Activated CD8-positive, alpha-beta memory T cell treated with anti-CD3 and anti-CD28 coated beads, Interleukin-2, amount 50 U/mL, for 4 hours (primary cell): ENCODE measurements at places on chromosomes 12 and 14.

- DNase-seq = no peak
Measured at GRCh38 chr14:74427651-74428050, 1.6 kb upstream of the SYNDIG1L start.

DNA sequence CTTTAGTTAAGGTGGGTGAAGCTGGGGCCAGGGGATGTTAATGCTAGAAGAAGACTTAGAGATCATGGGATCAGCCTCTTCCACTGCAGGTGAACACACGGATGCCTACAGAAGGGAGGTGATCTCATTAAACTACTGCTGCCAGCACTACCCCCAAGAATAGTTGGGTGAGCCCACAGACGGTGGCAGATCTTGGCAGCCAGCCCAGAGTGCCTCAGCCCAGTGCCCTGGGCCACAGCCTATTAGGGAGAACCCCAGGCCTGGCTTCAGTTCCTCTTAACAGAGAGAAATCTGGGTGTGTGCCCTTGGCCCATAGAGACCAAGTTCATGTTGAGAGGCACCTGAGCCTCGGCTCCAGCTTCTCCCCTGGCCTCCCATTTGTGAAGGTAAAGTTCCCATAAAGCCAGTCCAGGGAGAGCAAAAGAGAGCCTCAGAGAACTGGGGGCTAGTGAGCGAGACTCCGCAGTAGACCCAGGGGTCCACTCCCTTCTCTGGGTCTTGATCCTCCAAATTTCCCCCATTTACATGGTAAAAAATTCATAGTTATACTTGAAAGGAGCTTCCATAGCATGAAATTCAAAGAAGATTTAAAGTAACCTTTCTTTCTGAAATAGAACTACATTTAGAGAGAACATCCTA, 125.0 kb upstream of the CCND2 start:
- peak; percentile 36 for DNase-seq

GRCh38 chr12:32198555-32198954, 91.9 kb downstream of the BICD1 start:
- no peak for DNase-seq

GRCh38 chr12:95218150-95219133, 835 bp downstream of the VEZT start:
- peak; percentile 32 for DNase-seq

DNA sequence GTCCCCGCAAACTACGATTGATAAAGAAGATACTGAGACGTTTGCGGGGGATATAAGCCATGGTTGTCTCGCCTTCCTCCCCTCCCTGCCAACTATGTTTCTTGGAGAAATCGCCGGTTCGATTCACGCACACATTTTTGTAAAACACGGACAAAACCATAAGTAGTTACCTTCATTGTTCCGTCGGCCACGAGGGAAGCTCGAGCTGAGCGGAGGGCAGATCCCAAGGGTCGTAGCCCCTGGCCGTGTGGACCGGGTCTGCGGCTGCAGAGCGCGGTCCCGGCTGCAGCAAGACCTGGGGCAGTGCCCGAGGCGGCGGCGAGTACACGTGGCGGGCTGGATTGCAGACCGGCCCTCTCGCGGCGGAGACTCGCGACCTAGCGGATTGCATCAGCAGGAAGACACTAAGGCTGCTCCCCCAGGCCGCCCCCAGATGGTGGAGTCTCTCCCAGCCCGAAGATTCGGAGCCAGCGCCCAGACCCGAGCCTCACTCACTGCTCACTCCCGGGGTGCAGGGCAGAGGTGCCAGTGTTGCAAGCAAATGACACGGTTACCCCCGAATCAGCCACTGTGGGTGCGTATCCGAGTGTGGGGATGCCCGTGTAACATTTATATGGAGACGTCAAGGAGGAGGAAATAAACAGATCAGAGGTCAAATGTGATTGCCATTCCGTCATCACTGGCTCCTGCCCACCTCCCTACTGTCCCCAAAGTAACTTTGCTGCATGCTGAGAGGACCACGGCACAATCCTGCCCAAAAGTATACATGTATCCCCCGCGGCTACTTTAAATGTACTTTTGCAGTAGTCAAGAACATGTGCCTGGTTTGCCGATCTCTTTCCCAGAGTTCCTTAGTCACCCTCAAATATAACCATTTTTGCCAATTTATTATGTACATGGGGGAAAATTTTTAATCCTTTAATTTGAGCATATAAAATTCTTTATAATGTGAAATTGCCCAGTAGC, at the start of gene BCAT1:
Gene BCAT1 (minus strand): TSS at position 345 of the 966 bp plus-strand sequence. CDS start 169 bp downstream, at position 176.
- DNase-seq = peak; percentile 26

DNA sequence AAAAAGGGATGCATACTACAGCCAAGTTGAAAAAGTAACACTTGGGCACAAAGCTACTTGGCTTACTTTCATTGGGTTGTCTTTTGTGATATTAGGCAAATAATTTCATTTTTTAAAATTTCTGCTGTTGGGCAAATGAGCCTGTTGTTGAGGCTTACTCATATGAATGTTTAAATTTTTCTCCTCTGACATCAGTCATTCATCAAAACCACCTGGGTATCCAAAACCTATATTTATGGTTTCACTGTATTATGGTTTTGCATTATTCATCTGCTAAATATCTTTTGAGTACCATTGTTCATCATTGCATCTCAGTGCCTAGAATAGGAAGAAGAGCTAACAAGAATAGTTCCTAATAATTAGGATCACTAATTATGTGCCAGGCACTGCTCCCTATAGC, 28.1 kb downstream of the DYRK2 start:
- no peak for DNase-seq

DNA sequence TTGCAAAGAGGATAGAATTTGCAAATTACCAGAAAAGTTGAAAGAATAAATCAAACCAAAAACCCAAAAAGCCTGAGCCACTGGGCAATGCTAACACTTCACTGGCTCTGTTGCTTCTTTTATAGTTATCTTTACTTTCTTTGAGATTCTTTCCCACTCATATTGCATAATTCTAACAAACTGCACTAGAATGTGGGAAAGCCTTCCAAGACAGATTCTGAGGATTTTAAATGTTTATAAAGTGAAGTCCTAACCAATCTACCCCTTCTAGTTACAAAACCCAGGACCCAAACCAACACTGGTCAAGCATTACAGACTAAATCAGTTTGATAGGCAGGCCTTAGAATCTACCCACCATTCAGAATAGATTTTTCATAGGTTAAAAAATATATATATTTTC, 150.9 kb downstream of the MED13L start:
- DNase-seq = no peak

DNA sequence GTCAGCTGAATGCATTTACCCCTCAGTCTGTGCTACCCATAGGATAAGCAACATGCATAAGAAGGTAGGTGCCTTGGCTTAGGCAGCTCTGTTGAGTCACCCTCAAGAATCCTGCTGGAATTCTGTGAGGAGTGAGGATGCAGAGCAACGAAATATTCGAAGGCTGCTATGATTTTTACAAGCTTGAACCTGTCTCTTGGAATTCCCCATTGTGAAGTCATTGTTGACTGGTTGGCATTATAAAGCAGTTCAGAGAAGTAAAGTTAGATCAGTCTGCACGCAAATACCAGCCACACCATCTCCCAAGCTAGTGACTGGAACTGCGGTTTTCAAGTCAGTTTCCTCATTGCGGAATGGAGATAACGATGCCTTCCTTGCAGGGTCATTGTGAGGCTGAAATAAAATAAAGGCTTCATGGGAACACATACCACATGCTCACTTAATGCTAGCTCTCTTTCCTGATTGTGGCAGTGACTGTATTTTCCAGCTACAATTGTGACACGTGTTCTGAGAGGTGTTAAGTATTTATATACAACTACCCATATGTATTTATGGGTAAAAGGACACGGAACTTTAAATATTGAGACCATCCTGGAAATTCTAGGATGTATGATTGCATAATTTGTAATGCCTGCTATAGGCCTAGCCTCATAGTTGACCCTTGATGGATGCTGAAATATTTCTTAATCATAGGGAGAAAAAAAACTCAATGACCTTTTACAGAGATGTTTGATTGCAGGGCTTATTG, 96.7 kb downstream of the ETV6 start:
- DNase-seq = no peak

DNA sequence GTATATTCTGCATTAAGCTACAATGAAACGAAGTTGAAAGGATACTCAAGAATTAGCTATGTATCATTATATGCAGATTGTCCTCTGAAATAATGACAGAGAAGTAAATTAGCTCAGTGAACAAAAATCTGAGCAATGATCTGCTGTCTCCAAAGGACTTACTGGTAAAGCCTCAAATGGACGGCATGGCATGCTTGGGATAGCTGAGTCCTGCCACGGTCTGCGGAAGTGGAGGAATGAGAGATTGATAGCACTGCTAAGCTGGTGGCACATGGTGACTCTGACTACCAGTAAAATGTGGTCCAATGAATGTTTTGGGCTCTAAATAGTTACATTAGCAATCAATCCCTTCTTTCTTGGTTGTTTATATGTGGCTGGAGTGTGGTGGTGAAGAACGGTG, 3.7 kb upstream of the DENND5B start:
- DNase-seq = no peak

- DNase-seq = no peak
Measured at GRCh38 chr14:71332476-71332875, 425.2 kb downstream of the PCNX1 start.

GRCh38 chr14:61644175-61644574, 51.1 kb upstream of the HIF1A start:
- no peak for DNase-seq

DNA sequence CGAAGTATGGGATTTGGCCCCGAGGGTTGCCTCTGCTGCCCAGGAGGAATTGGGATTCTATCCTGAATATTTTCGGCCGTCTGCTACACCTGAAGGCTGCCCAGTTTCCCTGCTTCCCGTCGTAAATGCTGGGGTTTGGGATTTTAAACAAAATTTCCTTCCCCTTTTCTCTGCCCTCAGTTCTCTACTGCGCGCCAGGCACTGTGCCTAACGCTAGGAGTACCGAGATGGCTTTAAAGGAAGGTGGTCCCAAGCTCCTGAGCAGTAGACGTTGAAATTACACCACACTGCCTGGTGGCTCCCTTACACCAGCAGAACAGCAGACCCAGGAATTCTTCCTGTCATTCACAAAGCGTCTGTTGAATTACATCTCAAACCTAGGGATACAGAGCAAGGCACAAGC, 566 bp upstream of the PRDM4 start:
- no peak for DNase-seq

GRCh38 chr12:89468017-89468416, 56.6 kb downstream of the GALNT4 start:
- no peak for DNase-seq

- DNase-seq = no peak
Measured at GRCh38 chr12:52316701-52317100, 4.5 kb downstream of the KRT83 start.

DNA sequence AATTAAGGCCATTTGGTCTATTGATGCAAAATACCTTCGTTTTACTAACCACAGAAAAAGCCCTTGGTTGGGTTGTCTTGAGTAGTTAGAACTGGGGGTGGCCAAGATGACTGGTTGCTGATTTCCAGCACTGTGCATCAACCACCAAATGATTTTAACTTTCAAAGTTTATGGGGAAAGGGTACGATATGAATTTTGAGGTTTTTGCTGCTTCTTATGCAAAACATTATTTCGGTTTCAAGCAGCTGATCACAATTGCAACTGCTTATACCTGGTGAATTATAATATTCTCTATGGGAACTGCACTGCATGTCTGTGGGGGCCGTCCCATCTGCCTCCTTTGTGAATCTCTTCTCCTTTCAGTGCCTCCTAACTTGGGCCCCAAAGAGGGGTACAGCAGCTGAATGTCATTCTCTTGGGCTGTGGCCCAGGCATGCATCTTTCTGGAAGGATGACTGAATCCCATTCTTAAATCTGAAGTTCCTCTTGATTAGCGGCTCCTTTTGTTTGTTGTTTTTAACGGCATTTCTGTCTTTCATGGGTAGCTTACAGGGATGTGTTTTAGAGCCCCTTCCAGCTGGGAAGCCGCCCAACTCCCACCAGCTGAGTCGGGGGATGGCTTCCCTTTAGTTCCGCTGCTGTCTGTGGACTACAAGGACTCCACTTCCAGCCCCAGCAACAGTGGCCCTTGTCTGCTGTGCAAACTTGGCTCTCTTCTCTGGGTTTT, 479.8 kb downstream of the ZFP36L1 start:
- no peak for DNase-seq

- peak; percentile 40 for DNase-seq
Measured at GRCh38 chr12:113056631-113057488, at the start of gene DTX1. DTX1 (plus strand) TSS chr12:113056730; CDS start chr12:113058193, 1,463 bp downstream.

DNA sequence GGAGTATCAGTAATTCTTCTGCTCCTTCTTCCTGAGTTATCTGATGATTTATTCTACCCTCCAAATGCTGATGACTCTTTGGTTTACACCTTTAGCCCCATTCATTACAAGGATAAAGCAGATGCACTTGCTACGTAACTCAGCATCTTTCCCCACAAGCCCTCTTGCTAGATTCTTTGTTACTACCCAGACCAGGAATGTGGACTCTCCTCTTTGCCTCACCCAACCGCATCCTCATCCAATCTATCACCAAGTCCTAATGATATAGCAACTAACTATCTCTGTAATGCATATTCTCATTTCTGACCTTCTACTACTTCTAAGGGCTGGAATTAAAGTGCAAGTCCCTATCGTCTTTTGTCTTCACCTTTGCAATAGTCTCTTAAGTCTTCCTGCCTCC, 9.2 kb downstream of the KRT1 start:
- DNase-seq = no peak

- no peak for DNase-seq
Measured at GRCh38 chr14:34732802-34733201, 18.4 kb upstream of the CFL2 start.

DNA sequence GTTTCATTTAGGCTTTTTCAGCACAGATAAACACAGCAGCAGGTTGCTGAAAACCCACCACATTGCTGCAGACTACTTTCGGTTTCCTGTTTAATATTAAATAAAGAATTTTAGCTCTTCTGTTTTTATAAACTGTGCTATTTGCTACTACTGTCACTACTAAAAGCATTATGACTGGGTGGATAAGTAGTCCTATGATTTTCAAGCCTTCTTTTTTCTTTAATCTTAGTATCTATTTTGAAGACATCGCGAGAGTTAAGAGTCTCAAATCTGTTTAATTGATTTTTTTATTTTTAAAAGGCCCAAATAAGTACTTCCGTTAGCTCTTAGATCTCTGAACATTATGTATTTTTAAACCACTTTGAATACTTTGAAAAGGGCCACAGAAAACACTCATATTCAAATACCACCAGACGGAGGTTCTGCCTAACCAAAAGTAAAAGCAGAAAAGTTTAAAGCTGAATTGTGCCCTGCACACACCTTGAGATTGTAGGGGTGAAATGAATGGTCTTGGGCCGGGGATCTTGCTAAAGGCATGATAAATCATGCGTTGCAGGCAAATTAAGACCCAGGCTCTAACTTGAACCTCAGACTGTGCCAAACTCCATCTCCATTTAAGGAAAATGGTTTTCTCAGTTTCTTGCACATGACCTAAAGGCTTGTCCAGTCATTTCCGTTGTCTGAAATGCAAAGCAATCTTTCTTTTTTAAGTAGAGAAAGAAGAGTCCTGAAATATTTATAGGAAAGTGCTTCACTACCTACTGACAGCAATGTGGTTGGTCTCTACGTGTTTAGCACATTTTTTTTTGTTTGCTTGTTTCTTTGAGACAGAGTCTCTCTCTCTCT, 13.6 kb upstream of the FOXN3 start:
- no peak for DNase-seq
